CD4-positive, alpha-beta T cell treated with Interleukin-10 for 1 hour (primary cell): ENCODE measurements at places on chromosomes 3 and 15.

GRCh38 chr3:114856835-114857234, 290.3 kb downstream of the ZBTB20 start:
- DNase-seq = no peak

- DNase-seq = no peak
Measured at GRCh38 chr3:128629936-128630335, 20.7 kb downstream of the RPN1 start.

GRCh38 chr3:56858331-56858730, 56.6 kb upstream of the ARHGEF3 start:
- peak; percentile 17 for DNase-seq

DNA sequence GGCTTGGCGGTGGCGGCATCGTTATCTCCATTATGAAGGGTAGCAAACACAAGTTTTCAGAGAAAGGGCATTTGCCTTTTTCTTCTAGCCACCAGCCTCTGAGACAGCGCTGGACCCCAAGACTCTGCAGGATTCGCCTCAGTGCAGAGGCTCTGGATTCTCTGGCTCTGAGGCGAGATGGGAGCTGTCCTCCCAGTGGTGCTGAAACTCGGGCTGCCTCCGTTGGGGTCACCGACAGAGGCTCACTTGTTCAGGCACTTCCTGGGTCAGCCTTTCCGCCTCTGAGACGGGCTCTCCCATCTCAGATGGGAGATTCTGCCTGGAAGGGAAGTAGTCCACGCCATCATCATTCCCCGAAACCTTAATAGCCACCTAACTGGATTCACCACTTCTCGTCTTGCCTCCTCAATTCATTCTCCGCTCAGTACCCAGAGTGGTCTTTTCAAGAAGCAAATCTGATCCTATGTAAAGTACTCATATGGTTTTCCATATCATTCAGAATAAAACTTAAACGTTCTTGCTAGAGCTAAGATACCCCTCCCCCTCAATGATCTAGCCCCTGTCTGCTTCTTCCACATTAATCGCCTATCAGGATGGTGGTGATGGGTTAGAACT, 76.9 kb downstream of the RHCG start:
- DNase-seq = no peak

GRCh38 chr15:66651913-66652642, 50.0 kb upstream of the SMAD6 start:
- DNase-seq = no peak

DNA sequence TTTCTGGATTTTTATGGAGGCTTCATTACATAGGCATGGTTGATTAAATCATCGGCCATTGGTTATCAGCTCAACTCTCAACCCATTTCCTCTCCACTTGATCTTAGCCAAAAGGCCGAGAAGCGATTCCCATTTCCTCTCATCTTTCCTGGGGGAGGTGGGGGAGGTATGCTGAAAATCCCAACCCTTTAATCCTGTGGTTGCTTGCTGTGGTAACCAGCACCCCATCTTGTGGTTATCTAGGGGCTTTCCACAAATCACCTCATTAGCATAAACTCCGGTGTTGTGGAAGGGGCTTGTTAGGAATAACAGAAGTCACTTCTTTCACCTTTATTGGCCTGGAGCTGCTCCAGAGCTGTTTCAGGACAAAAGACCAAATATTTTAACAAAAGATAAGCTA, 20.9 kb downstream of the PDE8A start:
- DNase-seq = peak; percentile 26

- no peak for DNase-seq
Measured at GRCh38 chr3:149609595-149609994, 48.2 kb downstream of the WWTR1 start.
